ENCODE measurements at places on chromosomes 6 and 20.

DNA sequence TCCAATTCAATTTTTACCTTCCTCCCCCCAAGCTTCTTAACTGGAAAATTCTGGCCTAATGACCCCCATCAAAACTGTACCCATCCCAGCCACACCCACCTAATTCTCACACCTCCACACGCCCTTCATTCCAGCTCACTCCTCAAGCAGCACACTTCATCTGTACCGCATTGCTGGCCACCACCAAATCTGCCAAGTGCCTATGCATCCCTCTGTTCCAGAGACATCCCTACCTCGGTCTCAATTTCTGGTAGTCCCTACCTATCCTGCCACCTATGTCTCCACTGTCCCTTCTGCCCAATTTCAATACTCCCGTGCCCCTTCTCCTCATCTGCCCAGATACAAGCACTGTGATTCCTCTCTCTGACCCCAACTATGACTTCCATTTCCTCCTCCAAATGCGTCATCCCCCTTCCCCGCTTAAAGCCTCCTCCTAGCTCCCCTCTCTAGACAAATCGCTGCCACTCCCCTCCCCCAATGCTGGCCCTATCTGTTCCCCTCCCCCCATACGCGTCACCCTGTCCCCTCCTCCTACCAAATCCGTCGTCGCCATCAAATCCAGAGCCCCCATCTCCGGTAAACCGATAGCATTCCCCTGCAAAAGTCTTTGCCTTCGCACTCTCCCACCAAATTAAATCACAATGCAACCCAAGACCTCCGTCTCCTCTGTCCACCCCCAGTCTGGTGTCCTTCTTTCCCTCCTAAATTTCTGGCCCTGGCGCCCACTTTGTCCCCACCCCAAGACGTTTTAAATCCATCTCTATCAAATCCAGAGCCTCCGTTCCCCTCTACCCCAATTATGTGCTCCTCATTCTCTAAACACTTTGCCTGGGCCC lies 1.2 kb downstream of the MTCH1 start:
- no peak for DNase-seq

- no peak for DNase-seq
Measured at GRCh38 chr20:4875578-4876067, 125.7 kb downstream of the SLC23A2 start.

GRCh38 chr6:147142684-147143245 lies 61.5 kb upstream of the STXBP5 start:
- DNase-seq = no peak

DNA sequence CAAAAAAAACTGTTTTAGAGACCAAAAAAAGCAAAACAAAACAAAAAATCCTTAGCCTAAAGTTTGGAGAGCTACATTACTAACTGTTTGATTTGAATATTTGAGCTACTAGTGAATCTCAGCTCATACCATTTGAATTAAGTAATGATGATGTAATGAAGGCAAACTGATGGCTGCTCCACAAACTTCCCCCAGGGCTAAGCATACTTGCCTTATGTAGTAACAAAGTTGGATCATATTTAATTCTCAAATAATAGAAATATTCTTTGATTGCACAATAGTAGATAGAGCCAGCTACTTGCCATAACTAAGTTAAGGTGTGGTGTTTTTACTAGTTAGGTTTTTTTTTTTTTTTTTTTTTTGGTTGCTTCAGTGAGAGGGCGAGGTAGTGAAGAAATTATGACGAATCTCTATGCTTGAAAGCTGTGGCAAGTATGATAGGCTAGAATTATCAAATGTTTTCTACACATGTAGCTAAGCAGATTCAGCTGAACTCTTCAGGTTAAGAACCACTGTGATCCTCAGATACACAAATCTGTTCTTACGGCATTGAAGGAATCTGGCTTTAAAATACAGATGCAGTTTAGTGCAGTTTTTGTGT lies 2.9 kb downstream of the RAB32 start:
- DNase-seq = no peak

DNA sequence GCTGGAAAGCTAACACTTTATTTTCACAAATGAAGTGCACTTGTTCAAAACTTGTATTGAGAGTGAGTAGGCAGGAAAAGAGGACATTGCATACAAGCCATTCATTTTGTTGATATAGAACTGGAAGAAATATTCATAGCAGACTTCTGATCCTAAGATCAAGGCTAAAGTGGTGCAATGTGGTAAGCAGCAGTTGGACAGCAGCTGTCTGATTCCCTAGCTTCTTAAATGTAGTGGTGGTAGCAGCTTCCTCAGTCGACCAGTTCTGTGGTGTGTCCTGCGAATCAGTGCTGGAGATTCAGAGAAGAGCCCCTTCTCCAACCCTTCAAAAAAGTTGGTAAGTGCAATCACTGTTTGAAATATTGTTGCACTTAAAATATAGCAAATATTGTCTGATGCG lies 281.7 kb upstream of the GJE1 start:
- DNase-seq = no peak

DNA sequence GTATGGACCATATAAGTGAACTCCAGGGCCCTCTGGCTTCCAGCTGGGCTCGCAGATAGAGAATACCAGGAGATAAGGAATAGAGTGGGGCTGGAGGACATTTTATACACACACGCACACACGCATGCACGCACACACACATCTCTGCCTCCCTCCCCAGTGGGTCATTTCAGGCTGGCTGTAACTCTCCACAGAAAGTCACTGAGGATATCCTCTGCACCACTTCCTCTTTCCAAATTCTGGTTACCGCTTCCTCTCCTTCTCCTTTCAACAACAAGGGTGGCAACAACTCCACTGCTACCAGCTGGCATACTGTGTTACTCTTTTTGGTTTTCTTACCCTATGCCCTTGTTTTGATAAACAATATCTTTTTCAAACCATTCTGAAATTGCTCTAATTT lies 280.2 kb downstream of the COL12A1 start:
- DNase-seq = no peak

GRCh38 chr6:47992809-47993208 lies 118.2 kb downstream of the PTCHD4 start:
- DNase-seq = no peak

GRCh38 chr6:14333556-14334305 lies 216.2 kb downstream of the CD83 start:
- no peak for DNase-seq

DNA sequence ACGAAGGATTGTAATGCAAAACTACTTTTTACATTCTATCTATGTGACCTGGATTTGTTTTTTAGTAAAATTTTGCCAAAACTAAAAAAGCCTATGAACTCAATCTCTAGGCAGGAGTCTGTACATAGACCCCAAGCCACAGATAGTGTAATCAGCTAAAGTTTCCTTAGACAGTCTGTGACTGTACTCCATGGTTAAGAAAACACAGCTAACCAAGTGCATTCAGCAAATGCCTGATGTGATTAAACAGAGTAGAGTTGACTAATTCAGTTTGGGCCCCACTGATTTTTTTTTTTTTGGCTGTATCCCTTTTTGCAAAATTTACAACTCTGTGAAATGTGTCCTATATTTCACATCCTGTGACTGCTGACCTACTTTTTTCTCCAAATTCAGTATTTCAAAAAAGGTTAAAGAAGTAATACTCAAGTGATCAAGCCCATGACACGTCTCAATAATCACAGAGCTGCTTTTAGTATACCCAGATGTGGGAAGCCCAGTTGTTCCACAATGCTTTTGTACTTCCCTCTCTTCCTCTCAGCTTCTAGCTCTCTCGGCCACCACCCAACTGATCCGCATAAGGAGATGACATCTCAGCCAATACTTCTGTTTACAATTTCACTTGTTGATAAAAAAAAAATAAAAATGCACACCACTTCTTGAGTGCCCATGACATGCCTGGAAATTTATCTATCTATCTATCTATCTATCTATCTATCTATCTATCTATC lies 108.8 kb upstream of the TBX18 start:
- DNase-seq = no peak

DNA sequence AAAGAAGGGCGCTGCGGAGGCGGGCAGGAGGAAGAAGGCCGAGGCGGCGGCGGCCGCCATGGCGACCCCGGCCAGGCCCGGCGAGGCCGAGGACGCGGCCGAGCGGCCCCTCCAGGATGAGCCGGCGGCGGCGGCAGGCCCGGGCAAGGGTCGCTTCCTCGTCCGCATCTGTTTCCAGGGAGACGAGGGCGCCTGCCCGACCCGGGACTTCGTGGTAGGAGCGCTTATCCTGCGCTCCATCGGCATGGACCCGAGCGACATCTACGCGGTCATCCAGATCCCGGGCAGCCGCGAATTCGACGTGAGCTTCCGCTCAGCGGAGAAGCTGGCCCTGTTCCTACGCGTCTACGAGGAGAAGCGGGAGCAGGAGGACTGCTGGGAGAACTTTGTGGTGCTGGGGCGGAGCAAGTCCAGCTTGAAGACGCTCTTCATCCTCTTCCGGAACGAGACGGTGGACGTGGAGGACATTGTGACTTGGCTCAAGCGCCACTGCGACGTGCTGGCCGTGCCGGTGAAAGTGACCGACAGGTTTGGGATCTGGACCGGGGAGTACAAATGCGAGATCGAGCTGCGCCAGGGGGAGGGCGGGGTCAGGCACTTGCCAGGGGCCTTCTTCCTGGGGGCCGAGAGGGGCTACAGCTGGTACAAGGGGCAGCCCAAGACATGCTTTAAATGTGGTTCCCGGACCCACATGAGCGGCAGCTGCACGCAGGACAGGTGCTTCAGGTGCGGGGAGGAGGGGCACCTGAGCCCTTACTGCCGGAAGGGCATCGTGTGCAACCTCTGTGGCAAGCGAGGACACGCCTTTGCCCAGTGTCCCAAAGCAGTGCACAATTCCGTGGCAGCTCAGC lies 780 bp downstream of the ZCCHC3 start:
- DNase-seq = no peak

GRCh38 chr6:166450167-166450873 lies 67.6 kb upstream of the MPC1 start:
- no peak for DNase-seq

DNA sequence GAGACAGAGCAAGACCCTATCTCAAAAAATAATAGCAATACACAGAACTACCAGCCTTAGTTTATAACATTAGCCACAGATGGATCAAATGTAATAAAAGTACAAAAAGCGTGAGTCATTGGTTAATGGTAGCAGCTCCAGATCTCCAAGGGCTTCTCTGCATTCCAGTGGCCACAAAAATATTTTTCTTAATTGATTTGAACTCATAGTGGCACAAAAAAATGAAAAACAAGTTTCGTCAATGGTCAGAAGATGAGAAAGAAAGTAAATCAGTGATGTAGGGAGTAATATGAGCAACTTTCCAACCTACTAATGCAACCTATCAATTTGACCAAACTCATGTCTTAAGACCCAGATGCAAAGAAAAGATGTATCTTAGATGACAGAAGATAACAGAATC lies 79.6 kb downstream of the CEP57L1 start:
- no peak for DNase-seq

DNA sequence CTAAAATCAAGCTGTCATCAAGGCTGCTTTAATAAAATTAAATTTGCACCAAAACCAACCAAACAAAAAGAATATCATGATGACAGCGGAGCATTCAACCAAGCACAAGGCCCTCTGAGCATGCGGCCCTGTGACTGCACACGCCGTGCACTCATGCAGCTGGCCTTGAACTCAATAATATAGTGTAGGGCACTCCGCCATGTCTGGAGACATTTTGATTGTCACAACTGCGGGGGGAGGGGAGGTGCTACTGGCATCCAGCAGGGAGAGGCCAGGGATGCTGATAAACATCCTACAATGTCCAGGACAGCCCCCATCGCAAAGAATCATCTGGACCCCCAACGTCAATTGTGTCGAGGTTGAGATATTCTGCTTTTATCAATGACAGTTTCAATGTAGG lies 9.7 kb downstream of the MOCS3 start:
- no peak for DNase-seq

DNA sequence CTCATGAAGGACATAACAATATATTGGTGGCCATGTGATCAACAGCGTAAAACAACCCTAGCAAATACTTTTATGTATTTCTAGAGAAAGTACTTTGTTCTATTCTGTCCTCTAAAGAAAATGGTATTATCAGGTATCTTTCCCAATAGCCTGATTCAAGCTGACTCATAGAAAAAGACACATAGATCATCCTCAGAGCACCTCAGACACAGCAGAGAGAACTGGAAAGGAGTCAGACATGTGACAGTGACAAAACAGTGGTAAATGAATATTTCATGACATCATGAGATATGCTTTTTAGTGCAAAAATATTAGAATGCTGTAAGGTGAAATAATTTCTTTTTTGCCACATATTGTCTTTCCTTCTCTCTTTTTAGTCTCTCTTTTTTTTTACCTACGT lies 1355.0 kb upstream of the MAP3K7 start:
- DNase-seq = no peak

- no peak for DNase-seq
Measured at GRCh38 chr6:130187335-130188206, 35.2 kb downstream of the SAMD3 start.

DNA sequence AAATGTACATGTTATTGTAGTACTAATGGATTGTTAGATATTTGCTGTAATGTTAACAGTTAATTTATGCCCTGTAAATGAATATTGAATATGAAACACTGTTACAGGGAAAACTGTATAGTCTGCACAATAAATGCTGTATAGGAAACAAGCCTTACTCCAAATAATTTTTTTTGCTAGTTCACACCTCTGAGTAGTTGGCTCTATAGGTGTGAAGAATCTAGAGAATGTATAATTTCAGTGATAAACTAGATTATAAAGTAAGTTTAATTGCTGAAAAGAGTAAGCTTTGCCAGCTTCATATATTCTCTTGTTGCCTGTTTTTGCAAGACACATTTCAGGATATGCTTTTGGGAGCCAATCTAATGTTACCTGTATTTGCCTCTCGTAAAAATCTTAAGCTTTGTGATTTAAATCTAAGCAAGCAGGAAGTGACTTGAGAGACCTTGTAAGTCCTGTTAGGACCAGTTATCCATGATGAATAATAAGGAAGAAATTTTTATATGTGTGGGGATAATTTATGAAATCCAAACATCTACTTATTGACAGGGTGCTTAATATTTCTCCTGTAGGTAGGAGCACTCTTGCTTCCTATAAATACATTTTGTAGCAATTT lies 232.4 kb downstream of the ZFAND3 start:
- DNase-seq = no peak

DNA sequence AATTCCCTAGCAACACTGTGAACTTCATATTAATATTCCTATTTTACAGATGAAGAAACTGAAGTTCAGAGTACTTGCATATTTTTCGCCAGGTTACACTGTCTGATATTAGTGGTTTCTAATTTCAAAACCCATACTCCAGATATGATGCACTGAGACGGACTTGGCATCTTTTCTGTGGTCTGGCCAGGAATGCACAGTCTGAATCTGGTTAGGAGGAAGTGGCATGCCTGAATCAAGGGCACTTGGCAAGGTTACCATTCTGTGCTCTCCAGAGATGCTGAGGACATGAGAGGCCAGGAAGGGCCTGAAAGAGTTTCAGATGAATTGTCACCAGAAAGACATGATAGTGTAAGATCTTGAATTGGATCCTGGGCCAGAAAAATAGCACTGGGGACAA lies 150.1 kb downstream of the HAO1 start:
- no peak for DNase-seq

GRCh38 chr6:151716526-151716932 lies 91.0 kb upstream of the ESR1 start:
- DNase-seq = no peak

DNA sequence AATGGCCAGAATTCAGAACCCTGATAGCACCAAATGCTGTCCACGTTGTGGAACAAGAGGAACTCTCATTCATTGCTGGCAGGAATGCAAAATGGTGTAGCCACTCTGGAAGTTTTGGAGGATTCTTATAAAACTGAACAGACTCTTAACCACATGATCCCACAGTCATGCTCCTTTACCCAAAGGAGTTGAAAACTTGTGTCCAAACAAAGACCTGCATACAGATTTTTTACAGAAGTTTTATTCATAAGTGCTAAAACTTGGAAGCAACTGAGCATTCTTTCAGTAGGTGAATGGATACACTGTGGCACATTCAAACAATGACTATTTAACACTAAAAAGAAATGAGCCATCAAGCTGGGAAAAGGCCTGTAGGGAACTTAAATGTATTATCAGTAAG lies 32.5 kb downstream of the PREP start:
- DNase-seq = no peak

Measured in stimulated activated CD8-positive, alpha-beta memory T cell treated with anti-CD3 and anti-CD28 coated beads, Interleukin-15, amount 100 ng/mL, for 4 hours (primary cell).